Activated T-cell treated with anti-CD3 and anti-CD28 coated beads, Interleukin-2, amount 50 U/mL, for 1 hour (primary cell): ENCODE measurements at places on chromosomes 5 and 9.

GRCh38 chr5:8811581-8811980 is 734.3 kb downstream of the SEMA5A start:
- DNase-seq, result no peak

DNA sequence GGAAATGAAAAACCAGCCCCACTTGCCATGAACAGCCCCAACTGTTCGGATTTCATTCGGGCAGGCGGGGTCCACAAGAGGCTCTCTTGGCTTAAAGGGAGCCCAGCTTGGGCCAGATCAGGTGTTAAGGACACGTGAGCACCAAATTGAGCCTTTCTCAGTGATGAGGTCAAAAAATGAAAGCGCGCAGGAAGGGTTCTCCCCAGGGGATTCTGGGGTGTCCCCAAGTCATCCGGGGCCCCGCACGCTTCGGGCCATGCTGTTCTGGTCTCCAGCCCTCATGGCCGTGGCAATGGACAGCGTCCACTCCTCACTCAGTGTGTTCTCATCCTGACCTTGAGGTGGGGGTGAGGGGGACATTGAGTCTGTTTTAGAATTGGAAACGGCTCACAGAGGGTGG is 10.9 kb downstream of the AK1 start:
- no peak for DNase-seq

GRCh38 chr9:130390390-130390789 is 54.4 kb upstream of the ASS1 start:
- DNase-seq, result no peak

- DNase-seq, result no peak
Measured at GRCh38 chr9:92846662-92847145, 31.1 kb downstream of the ZNF484 start.

GRCh38 chr5:142255831-142256230 is 69.0 kb downstream of the SPRY4 start:
- DNase-seq, result no peak

GRCh38 chr5:52469420-52469819 is 318.3 kb upstream of the ITGA1 start:
- no peak for DNase-seq

- DNase-seq, result no peak
Measured at GRCh38 chr5:10761933-10762775, 1.1 kb upstream of the DAP start.

DNA sequence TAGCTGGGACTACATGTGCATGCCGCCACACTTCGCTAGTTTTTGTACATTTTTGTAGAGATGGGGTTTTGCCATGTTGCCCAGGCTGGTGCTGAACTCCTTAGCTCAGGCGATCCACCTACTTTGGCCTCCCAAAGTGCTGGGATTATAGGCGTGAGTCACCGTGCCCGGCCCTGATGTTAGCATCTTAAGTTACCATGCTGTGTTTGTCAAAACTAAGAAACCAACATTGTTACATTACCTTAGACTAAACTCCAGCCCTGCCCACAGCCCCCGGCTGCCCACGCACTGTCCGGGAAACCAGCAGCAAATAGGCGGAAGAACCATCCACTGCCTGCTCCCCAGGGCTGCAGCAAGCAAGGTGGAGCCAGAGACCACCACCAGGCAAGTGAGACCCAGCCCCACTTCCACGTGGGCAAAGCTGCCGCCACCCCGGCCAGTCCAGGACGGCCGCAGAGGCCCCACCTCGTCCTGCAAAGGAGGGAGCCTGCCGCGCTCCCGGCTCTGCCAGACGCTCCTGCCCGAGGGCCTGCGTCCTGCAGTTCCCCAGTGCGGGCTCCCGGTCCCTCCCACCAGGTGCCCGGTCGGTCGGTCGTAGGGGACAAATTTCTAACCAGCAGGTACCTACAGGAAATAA is 35.7 kb upstream of the TXN start:
- no peak for DNase-seq

- no peak for DNase-seq
Measured at GRCh38 chr9:89454498-89455355, 43.2 kb downstream of the SEMA4D start.
